ENCODE measurements at places on chromosomes 5 and 9.
A peak's percentile ranks its signal among the peaks of the same experiment; 100 is the strongest.

GRCh38 chr9:20212806-20213205 lies 409.5 kb downstream of the MLLT3 start:
- DNase-seq: no peak

- no peak for DNase-seq
Observed at GRCh38 chr9:134970719-134971118, 53.0 kb upstream of the FCN1 start.

- no peak for DNase-seq
Observed at GRCh38 chr9:131704141-131704983, 35.5 kb downstream of the RAPGEF1 start.

DNA sequence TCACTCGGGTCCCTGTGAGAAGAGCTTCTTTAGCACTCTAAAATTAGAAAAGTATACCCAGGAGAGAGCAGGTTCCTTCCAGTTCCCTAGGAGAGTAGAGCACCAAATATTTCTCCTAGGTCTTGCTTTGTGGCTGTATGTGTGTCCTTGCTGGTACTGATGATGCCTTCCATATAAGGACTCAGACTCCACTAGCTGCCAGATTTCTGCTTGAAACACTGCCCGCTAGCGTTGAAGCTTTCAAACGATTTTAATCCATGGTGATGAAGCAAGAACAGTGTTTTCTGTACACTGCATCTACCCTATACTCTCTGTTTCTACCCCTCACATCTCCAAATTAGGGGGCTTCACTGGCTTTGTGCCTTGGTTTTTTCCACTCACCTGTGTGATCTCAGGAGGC lies 2.4 kb upstream of the SMC2 start:
- DNase-seq: no peak

GRCh38 chr5:14663734-14664269 lies 716 bp upstream of the OTULIN start:
- DNase-seq: peak; percentile 76

DNA sequence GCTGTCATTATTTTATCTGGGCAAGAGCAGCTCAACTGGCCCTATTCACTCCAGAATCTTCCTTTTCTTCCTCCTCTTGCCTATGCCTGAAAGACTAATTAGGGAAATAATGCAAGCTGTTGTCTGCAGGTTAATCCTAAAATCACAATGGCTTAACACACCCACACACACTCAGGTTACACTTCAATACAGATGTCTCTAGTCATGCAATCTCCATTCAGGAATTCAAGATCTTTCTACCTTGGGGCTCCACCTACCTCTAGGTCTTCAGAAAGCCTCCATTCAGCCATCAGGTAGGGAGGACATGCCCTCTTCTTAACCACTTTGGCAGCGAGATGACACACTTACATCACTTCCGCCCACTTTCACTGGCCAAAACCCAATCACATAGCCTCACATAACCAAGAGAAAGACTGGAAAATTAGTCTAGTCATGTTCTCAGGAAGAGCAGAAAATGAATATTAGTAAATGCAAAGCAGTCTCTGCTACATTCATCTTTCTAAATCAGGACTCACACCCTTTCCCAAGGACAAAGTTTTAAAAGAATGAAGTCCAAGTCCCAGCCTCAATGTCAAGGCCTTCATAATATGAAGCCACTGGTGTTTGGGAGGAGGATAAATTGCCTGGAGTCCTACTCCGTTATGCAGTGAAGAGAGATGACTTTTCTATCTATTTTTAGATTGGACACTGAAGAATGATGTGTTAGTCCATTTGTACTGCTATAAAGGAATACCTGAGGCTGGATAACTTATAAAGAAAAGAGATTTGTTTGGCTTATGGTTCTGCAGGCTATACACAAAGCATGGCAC lies 428.1 kb downstream of the EFNA5 start:
- no peak for DNase-seq

Data from KG1 (cell line).